ENCODE measurements at places on chromosomes 6 and 20. TPM values are rescaled to one million over a fixed set of nuclear protein-coding genes. Genes with fewer than 3 reads are reported as not detected.
A peak's percentile ranks its signal among the peaks of the same experiment; 100 is the strongest.

GRCh38 chr6:11769244-11769643, 9.4 kb downstream of the ADTRP start:
- no peak for DNase-seq

GRCh38 chr20:59005523-59006166, 1.4 kb downstream of the CTSZ start:
- DNase-seq: peak; percentile 81

DNA sequence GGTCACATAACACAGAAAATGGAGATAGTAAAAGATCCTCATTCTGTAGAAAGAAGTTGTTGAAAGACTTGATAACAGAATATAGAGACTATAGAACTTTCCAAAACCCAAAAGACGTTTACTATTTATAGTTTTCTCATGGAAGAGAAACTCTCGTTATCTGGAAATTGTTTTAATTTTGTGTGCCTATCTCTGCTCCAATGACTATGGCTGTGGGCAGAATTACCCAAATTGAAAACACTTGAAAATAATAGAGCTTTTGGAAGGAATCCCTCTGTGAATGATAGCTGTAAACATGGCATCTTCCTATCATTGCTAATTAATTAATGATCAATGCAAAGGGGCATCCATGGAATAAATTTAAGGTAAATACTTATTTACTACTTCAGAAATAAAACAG, at the start of gene DEFB114:
DEFB114 (minus strand) TSS at position 101 of the 400 bp plus-strand sequence; CDS start at position 42, 59 bp downstream.
- DNase-seq: no peak

DNA sequence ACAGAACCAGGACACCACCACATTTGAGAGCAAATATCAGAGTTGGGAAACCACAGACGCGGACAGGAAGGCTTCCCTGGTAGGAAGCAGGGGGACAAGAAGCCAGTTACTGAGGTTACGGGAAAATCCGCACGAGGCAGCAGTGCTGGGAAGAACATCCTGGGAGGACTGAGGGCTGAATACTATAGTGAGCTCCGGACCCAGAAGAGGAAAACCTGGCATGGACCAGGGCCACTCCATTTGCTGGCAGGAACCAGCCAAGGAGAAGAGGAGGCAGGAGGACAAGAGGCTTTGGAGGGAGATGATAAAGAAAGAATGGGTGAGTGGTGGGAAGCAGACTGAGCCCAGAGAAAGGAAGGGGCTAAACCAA, 6.1 kb upstream of the DSN1 start:
- no peak for DNase-seq

DNA sequence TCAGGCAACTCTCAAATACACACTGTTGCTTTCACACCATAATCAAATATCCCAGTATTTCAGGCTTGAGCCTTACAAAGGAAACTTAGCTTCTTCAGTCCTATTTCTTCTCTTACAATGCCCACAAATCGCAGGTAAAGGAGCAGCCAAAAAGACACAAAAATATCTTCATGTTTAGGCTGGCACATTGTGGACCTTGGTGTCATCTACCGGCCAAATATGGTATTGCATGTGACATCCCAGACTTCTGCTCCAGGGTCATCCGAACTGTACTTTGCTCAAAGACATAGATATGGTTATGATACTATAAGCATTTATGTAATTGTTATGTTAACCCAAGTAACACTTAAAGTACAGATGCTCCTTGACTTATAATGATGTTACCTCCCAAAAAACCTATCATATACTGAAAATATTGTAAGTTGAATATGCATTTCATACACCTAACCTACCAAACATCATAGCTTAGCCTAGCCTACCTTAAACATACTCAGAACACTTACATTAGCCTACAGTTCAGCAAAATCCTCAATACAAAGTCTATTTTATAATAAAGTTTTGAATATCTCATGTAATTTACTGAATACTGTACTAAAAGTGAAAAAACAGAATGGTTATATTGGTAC, 4.6 kb downstream of the OR2H2 start:
- no peak for DNase-seq

GSTA2 gene
- total RNA-seq: not detected

GRCh38 chr6:119979862-119980261, 630.3 kb upstream of the MAN1A1 start:
- DNase-seq: no peak

DNA sequence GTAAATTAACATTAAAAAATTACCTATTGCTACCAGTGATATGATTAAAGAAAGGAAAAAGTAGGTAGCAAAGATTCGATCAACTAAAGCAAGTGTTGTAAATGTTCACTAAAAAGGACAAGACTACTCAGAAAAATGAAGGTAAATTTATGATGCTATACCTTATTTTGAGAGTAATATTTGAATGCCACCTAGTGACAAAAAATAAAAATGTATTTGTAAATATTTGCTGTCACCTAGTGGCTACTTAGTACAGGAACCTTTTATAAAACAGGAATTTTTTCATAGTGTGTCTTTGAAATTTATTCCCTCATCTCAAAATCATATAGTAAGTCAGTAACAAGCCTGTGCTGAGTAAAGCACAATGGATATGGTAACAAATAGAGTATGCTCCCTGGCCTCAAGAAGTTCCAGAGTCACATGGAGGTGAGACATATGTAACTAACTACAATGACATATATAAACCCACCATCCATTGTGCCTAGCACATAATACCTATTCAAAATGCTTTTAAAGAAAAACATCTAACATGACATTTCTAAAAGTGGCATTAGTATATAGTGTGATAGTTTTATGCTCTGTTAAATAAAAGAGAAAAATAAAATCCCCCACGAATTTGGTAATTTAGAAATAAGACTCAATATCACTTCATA, 193.1 kb upstream of the SIM1 start:
- no peak for DNase-seq

DNA sequence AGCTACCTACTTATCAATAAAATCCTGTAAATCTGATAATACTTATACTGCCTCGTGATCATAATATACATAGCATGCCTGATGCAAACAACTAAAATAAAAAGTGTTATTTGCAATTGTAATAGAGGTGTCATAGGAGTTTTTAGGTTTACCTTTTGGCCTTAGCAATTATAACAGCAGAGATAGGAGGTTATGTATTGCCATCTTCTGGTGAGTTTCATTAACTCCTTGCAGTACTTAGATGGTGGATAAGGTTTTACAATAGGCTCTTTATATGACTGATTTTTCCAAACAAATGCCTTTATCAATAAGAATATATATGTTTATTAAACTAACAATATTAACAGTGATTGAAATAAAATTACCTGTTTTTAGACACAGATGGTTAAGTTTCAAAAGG, 27.8 kb upstream of the MYCT1 start:
- DNase-seq: no peak

LPA gene
- not detected for total RNA-seq
